ENCODE measurements at places on chromosomes 7 and 10. TPM values are rescaled to one million over a fixed set of nuclear protein-coding genes. Genes with fewer than 3 reads are reported as not detected.

Gene PLAC9
- total RNA-seq = 13.4 TPM

Gene GPER1
- 1.4 TPM for total RNA-seq

Gene NPSR1
- total RNA-seq = not detected

Gene C10orf105
- total RNA-seq = not detected

Gene UTF1
- total RNA-seq = not detected
